ENCODE measurements at places on chromosomes 5 and 9. TPM values are rescaled to one million over a fixed set of nuclear protein-coding genes. Genes with fewer than 3 reads are reported as not detected.
A peak's percentile ranks its signal among the peaks of the same experiment; 100 is the strongest.

DNA sequence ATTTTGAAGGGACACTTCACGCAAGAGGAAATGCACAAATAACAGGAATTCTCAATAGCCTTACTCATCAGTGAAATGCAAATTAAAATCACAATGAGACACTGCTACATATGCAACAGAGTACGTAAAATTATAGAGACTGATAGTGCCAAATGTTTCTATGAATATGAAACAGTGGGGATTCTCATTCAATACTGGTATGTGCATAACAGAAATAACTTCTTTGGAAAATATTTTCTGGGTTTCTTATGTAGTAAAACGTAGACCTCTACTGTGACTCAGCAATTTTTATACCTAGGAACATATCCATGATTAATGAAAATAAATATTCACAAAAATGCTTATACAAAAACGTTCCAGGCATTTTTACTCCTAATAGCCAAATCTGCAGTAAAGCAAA lies 1625.2 kb downstream of the MAT2B start:
- no peak for DNase-seq
- H3K27ac ChIP-seq: no peak overlapping the region
- no peaks in the 10 kb centered on the region for H3K36me3 ChIP-seq
- H3K4me1 ChIP-seq: no peaks in the 10 kb centered on the region
- H3K4me3 ChIP-seq: no peak overlapping the region

GRCh38 chr5:142845402-142845921 lies 75.3 kb downstream of the ARHGAP26 start:
- no peaks in the 10 kb centered on the region for H3K27me3 ChIP-seq
- peak; percentile 72 for DNase-seq
- peaks cover 18% of the 10 kb centered on the region for H3K4me1 ChIP-seq

GRCh38 chr9:98916660-98917059 lies 27.0 kb upstream of the COL15A1 start:
- no peaks in the 10 kb centered on the region for H3K27me3 ChIP-seq
- H3K27ac ChIP-seq: no peak overlapping the region
- no peak for DNase-seq
- no peaks in the 10 kb centered on the region for H3K4me1 ChIP-seq

DNA sequence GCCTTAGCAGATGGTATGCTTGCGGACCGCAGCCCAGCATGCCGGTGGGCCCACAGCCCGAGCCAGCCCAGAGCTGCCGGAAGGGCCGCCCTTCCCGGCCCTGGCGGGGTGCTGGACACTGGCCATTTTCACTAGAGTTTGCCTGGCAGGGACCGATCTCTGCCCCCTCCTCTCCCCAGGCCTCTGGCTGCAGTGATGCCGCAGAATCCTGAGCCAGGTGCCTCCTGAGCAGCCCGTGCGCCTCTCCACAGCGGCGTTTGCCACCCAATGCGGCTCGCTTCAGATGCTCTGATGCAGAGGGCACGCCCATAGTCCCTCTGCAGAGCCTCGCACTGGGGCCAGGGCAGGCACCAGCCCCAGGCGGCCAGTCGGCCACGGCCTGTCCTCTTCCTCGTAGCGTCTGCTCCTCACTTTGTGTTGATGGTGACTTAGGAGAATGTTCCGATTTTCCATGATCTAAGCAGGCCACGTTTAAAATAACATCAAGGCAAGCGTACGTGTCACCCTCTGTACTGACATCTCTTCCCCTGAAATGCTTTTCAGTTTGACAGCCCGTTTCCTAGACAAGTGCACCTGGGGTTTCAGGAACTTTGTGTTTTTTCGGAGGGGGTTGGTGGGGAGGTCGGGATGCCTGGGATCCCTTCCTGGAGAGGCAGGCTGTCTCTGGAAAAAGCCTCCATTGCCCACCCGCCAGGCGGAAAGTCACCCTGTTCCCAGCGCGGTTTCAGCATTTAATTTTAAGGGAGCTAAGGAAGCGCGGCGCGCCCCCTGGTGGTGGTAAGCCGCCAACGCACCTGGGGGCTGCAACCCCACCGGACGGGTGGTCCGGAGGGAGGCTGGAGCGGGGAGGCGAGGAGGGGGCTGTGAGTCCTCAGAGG lies 29.8 kb upstream of the HMCN2 start:
- DNase-seq: peak; percentile 69
- H3K36me3 ChIP-seq: no peaks in the 10 kb centered on the region
- H3K27ac ChIP-seq: no peak overlapping the region
- H3K27me3 ChIP-seq: no peaks in the 10 kb centered on the region
- H3K4me3 ChIP-seq: no peak overlapping the region

CCDC152 gene
- polyA plus RNA-seq: 1.6 TPM

PRDM9 gene
- polyA plus RNA-seq: not detected

DNA sequence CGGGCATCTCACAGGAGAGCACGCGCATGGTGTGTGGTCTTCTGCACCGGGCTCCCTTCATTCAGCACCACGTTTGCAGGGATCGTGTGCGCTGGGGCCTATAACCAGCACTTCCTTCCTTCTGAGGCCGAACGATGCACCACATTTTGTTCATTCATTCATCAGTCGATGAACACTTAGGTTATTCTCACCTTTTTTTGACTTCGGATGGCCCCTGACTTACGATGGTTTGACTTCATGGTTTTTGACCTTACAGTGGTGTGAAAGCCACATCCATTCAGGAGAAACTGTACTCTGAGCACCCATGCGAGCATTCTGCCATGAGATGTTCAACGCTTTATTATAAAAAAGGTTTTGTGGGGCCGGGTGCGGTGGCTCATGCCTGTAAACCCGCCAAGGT lies 27.5 kb downstream of the TSPAN17 start:
- H3K4me3 ChIP-seq: no peak overlapping the region
- H3K36me3 ChIP-seq: no peaks in the 10 kb centered on the region
- no peak overlapping the region for H3K27ac ChIP-seq
- no peak for DNase-seq

DNA sequence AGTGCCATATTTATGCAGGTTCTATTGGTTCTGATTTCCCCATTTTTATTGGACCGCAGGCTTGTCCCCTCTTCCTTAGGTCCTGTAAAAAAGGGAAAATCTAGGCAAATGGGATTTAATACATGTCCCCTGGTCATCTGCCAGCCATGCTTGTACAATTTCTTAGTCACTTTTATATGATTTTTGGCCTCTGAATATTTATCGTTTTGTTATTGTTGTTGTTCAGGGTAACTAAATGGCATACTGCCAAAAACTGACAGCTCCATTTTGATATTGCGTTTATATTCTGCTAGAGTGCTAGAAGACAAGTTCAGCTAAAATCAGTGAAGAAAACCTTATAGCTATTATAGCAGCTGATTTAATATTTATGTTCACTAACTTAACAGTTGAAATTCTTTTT lies 770.2 kb upstream of the FAM174A start:
- H3K36me3 ChIP-seq: no peaks in the 10 kb centered on the region
- no peaks in the 10 kb centered on the region for H3K27me3 ChIP-seq
- no peaks in the 10 kb centered on the region for H3K4me1 ChIP-seq
- no peak overlapping the region for H3K4me3 ChIP-seq

GRCh38 chr9:99274495-99274894 lies 52.4 kb downstream of the SEC61B start:
- H3K4me3 ChIP-seq: no peak overlapping the region
- no peak overlapping the region for H3K27ac ChIP-seq
- DNase-seq: no peak
- no peaks in the 10 kb centered on the region for H3K27me3 ChIP-seq

Measured in small intestine (tissue), 16 donors.